SK-N-MC (cell line): ENCODE measurements at places on chromosomes 3 and 15.

DNA sequence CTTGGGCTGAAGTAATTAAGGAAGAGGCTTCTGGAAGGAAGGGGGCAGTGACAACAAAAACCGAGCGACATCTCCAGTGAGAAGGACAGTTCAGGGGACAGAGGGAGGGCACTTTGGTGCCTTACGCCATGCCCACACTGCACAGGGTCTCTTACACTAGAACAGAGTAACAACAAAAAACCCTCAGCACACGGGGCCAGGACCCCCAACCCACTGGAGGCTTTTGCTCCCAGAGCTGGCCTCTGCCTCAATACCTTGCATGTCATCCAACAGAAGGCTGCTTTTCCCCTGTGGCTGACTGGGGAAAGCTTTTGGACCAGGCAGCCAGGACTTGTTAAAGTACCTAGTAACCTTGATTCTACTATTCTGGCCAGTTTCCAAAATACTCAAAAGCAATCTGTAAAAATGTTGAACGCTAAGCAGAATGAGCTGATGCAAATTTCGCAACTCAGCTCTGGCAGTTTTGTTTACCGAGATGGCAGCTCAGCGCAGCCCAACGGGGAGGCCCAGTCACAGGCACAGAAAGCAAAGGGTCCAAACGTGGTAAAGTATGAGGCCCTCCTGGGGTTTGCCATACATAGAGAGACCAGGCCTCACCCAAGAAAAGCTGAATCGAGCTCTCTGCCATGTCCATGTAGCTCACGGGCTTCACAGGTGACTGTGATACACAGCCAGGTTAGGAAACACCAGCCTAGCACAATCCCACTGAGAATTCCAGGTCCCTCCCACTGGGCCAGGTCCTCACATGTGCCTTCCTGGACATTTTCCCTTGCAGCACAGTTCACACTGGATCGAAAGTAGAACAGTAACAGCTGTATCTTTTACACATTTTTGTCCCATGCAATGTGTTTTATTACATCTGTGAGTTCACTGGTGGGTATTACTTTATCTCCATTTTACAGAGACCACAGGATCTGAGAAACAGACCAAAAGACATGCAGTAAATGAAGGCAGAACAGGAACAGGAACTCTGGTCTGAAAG is 6.0 kb downstream of the CHCHD4 start:
- peak; percentile 14 for DNase-seq

GRCh38 chr15:60212536-60212935 is 185.2 kb downstream of the ANXA2 start:
- no peak for DNase-seq

GRCh38 chr3:51434746-51435327 is 43.8 kb downstream of the RBM15B start:
- no peak for DNase-seq

GRCh38 chr3:21751886-21752285 is 876 bp upstream of the ZNF385D start:
- DNase-seq = no peak

DNA sequence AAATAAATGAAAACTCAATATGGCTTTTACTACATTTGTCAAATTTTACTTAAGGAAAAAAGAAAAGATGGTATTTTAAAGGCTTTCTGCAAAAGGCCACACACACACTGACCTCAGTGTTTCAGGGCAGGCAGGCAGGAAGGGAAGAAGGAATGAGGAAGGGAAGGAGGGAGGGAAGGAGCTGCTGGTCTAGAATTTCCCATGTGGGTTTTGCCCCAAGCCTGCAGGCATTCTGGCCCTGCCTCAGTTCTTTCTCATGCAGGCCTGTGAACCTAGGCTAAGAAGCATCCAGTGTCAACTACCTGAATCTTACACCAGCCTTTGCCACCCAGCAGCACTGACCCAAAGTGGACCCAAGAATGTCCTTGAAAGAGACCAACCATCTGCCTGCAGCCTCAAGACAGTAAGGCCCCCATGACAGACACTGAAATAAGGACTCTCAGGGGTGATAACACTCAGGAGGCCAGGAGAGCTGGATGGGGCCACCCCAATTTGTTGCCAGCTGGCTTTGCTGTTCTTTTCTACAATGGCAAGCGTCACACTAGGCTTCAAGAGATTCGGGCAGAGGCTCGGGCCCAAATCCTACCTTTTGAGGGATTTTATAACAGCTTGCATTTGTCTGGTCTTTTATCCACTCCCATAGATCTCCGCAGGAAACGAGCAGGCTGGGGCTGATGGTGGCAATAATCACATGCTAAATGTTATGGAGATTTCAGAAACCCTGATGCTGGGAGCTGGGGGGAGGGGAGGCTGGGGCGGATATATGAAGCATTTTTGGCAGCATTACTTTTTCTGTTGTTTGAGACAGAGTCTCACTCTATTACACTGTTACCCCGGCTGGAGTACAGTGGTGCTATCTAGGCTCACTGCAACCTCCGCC is 51.4 kb downstream of the XXYLT1 start:
- DNase-seq = no peak

DNA sequence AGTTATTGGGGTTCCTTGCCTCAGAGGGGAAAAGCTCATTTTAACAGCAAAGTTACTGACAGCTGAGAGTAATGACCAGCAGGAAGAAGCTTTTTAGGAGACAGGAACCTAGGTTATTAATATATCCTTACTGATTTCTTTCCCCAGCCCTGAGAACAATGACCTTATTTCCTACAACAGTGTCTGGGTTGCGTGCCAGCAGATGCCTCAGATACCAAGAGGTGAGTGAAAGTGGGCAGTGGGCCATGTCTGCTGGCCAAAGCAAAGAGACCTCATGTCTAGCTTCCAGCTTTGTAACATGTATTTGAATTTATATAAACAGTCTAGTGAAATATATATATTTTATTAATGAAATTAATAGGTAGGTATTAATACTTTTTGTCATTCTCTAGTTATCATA is 5.0 kb downstream of the CCNDBP1 start:
- DNase-seq = no peak

GRCh38 chr3:46538803-46539442 is 27.2 kb downstream of the LRRC2 start:
- DNase-seq = peak; percentile 18

- no peak for DNase-seq
Measured at GRCh38 chr3:146104068-146104467, 56.9 kb downstream of the PLOD2 start.

- DNase-seq = no peak
Measured at GRCh38 chr3:71629289-71629688, 45.8 kb upstream of the FOXP1 start.

GRCh38 chr15:88624156-88624970 is 3.2 kb downstream of the AEN start:
- no peak for DNase-seq

DNA sequence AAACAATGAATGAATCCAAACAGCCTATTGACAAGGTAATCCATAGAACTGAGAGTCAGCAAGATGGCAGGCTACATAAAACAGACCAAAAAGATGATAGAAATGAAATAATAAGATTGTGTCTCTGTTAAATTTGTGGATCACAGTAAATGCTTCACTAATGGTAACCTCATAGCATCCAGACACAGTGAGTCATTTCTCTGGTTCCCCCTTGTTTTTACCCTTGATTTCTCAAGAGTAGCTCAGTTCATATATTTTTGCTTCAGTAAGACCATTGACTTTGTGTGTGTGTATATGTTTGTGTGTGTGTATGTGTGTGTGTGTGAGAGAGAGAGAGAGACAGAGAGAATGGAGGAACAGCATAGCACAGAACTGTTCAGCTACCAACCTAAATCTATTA is 546.9 kb downstream of the RBMS3 start:
- DNase-seq = no peak

DNA sequence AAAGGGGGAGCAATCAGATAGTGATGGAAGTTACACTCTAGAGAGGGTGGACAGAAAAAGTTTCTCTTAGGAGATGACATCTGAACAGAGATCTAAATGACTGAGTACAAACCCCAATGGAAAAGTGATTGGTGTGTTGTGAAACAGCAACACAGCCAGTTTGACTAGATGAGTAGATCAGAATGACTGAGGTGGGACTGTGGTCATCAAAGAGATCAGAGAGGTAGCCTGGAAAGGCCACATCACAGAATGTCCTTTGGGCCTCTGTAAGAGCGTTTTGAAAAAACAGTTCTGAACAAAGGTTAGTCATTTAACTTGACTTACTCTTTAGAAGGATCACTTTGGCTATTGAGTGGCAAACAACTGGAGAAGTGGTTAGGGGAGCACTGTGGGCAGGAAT is 10.6 kb downstream of the LRRC58 start:
- no peak for DNase-seq

DNA sequence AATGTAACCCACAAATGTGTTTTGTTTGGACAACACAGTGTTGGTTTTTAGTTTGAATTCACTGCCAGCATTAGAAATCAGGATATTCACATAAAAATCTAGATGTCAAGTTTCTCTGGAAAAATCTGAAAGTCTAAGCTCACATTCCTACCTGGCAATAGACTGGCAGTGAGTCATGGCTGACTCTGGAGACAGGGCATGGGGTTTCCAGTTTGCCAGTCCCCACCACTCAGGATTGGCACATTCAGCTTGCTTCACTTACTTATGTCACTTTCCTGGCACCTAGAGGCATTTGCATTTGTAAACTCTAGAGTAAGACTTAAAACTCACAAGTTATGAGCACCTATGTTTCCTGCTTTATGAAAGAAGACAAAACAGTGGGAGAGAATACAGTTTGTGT is 19.1 kb upstream of the SEC61A1 start:
- no peak for DNase-seq

DNA sequence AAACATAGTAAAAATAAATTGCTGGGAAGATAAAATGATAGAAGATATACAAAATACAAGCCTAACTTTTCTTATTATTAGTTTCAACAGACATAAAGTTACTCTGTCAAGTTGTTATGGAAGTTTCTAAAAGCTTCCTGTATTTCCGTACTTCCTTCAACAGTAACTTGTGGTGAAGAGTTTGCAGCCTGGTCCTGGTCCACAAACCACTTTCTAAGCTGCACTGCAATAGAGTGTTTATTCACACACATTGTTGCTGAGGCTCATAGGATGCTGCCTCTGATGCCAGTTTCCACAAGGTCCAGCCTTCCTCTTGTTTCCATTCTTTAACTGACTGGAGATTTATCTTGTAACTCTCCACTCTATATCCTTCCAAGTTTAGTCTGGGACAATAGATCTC is 39.4 kb upstream of the KY start:
- no peak for DNase-seq

DNA sequence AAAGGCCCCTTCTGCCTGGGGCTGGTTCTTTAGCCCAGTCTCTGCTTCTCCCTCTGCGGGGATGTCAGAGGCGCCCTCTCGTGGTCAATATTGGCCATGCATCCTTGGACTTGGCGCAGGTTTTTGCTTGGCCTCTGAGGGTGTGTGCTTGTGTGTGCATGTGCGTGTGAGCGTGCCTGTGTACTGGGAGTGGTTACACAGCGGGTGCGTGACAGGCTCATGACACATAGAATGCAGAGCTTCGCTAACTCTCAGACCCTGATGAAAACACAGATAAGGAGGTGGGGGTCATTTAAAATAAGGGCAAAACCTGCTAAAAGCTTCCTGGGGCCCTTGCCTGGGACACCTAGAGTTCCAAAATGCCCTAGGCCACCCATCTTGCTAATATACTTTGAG is 160.9 kb downstream of the SMAD6 start:
- no peak for DNase-seq

DNA sequence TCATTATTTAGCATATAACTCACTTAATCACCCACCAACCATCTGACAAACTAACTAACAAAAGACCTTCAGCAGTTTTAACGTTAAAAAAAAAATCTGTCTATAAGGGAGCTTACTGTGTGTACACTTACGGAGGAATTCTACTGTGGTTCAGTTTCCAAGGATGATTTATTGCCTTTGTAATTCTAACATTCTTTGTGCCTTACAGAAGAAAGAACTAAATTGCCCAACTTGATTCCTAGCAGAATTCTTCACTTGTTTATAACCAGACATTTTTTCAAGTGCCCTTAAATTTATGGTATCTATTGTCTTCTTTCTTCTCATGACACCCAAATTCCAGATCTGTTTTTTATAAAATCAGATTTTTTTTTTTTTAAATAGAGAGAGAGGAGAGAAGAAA is 119.7 kb upstream of the IGSF10 start:
- peak; percentile 99 for DNase-seq

DNA sequence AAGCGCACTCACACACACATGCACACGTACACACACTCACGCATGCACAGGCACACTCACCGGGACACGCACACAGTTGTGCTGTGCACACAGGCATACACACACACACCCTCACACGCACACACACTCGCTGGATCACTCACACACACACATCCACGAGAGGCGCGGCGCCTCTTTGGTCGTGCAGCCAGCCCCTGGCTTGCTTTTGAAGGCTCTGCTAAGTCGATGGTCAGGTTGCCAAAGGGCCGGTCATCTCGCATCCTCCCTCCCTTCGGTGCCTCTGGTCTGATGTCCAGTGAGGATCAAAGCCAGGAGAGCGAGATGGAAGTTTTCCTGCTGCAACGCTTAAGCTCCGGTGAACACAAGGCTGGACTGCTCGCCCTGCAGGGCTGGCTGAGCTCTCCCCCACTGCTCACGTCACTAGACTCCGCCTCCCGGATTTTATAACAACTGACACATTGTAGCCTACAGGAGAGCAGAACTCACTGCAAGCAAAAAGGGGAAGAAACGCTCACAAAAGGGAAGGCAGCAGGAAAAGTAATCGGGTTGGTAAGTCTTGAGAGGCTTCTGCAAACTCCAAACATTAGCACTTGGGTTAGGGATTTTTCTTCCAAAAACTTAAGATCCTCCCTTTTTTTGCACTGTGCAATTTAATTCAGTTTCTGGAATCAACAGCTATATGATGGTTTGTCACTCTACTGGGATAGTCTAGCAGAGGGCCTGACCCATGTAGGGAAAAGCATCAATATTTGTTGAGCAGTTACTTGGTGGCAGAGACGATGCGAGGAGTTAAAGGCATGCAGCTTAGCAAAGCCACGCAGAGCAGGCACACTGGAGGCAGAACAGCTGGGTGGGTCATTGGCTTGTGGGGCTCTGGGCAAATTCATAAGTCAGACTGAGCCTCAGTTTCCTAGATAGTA is at the start of gene SRGAP3:
Gene SRGAP3 (minus strand): TSS at position 374 of the 920 bp plus-strand sequence. CDS start 695 bp downstream, outside the sequence.
- DNase-seq = no peak

GRCh38 chr3:46221938-46222337 is 13.8 kb upstream of the CCR1 start:
- DNase-seq = no peak

DNA sequence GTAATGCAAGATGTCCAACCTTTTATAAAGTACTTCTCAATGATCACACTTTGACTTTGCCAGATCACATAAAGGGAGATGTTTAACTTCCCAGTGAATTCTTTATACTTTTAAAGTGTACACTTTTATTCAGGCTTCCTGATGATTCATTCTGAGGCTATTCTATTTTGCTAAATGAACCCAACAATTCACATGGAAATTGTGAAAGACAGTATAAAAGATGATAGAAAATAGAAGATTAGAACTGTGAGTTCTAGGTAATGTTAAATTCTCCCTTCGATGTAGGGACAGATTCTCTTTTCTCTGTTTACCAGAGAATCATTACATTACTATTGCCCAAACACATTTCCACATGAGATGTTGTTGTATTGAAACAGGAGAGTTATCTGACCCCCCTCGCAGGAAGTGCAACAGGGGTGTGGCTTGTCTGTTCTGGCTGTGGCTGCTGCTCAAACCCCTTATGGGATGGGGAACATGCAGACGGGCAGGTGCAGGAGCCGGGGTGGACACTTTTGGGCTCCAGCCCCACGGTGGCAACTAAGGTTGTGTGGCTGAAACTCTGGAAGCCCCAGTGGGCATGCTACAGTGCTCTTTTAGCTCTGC is 131.3 kb upstream of the LRTM1 start:
- DNase-seq = no peak
